ENCODE measurements at places on chromosomes 1 and 21.

DNA sequence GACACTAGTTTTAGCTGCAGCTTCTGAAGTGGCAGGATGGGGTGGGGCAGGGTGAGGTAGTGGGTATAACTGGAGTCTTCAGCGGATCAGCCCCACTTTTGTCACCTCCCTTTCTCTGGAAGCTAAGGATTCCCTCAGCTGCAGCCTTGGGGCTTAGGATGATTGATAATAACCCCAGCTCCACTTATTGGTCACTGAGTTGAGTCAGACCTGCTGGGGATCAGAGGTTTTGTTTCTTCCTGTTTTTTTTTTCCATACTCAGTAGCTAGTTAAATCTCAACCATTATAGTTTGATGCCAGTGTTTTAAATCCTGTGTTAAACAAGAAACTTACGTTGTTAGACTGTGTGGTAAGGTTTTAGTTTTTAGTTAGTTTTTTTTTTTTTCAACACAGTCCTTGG lies 57.2 kb downstream of the LAMC1 start:
- no peak for DNase-seq

GRCh38 chr21:24823247-24823646 lies 784.0 kb downstream of the MRPL39 start:
- no peak for DNase-seq

DNA sequence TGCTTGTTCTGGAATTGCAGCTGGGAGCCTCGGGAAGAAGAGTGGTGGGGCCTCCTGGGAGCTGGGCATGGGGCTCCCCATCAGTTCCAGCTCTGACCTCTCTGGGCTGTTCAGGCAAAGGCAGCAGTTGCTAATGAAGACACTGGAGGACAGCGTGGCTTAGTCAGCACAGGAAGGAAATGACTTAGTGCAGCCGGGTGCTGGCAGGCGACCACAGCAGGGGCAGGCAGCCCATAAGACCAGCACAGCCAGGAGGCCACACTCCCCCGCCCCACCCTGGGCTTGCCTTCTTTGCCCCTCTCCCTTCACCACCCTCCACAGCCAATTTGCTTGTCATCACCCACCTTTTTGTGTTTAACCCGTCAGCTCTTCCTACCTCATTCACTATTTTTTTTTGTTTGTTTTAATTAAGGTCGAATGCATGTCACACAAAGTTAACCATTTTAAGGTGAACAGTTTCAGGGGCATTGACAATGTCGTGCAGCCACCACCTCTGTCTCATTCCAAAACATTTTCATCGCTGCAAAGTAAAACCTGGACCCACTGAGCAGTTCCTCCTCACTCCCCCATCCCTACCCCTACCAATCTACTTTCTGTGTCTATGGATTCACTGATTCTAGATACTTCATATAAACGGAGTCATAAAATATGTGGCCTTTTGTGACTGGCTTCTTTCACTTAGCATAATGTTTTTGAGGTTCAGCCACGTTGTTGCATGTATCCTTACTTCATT lies 10.9 kb downstream of the OLIG2 start:
- DNase-seq = no peak

DNA sequence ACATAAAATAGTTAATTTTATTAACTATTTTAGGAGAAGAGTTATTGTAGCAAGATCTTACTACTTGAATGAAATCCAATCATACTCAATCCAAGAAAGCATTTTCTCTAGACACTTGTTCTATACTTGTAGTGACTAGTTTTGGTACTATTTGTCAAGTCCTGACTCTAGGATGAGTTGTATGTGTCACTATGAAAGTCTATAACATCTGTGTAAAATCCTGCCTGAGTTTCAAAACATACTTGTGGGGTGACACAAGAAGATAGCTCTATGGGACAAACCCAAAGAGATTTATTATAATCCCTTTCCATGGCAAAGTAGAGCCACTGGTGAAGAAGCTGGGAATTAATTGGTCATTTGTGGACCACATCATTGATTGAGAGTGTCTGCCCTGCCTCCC lies 1042.2 kb upstream of the ADGRL4 start:
- DNase-seq = no peak

DNA sequence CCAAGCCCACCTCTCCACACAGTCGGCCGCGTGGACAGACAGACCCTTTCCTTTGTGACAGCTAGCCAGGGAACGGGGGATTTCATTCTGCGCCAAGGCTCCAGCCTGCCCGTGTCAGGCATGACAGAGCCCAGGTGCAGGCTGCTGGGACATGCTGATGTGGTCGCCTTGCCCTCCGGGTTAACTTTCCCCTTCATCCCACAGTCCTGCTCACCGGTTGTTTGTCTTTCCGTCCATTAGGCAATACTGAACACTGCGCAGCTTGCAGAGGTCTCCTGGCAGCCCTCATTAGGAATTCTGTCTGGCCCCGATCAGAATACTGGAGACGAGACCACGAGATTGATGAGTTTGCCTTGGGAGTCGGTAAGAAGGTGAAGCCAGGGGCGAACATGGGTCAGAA lies 62.8 kb downstream of the SPSB1 start:
- no peak for DNase-seq

All from NCI-H1048 (cell line).